ENCODE measurements at places on chromosomes 3 and 15.

DNA sequence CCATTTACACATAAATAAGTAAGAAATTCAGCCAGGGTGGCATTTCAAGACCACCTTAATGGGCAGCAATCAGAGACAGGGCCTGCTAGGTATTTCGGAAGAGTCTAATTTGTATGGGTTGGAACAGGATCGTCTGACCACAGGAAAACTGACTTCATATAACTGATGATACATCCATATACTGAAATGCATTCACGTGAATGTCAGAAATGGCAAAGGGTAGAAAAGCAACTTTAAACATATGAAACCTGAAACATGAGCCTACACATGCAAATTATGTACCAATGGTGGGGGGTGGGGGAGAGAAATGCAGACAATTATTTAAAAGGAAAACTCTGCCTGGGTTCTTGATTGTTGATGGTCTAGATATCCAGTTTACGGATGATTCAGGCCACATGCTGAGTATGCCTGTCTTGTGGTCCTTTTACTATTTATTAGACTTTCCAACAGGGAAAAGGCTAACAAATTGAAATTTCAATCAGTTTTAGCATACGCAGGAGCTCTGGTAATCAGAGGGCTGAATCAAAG, 582.2 kb downstream of the FOXP1 start:
- no peak overlapping the region for H3K4me3 ChIP-seq
- H3K27ac ChIP-seq, result no peak overlapping the region
- peaks cover 2% of the 10 kb centered on the region for H3K4me1 ChIP-seq
- H3K27me3 ChIP-seq, result no peaks in the 10 kb centered on the region
- peaks cover 44% of the 10 kb centered on the region for H3K36me3 ChIP-seq

- H3K27ac ChIP-seq, result no peak overlapping the region
- no peaks in the 10 kb centered on the region for H3K36me3 ChIP-seq
These were observed 21.3 kb downstream of the MINAR1 start for GRCh38 chr15:79453446-79453845.

GRCh38 chr3:70433091-70433490, 120.7 kb upstream of the MDFIC2 start:
- no peak overlapping the region for H3K4me3 ChIP-seq
- H3K27ac ChIP-seq, result no peak overlapping the region
- H3K27me3 ChIP-seq, result no peaks in the 10 kb centered on the region
- no peaks in the 10 kb centered on the region for H3K4me1 ChIP-seq
- H3K36me3 ChIP-seq, result no peaks in the 10 kb centered on the region
- DNase-seq, result no peak

DNA sequence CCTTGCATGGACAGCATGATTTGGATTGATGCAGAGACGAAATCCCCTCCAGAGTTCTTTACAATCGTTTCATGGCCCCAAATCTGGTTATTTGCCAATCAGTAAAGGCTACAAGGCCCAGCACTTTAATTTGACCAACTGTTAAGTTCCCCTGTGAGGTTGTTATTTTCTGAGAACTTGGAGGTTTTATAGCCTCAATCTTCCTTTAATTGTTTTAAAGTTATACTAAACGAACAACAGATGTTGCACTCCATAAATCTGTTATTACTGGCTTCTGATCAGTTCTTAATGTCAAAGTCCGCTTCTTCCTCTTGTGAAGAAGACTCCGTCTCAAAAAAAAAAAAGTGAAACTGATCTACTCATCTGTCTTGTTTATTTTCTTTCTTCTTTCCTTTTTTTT, 30.8 kb downstream of the LARP6 start:
- H3K27ac ChIP-seq, result no peak overlapping the region
- DNase-seq, result no peak
- H3K27me3 ChIP-seq, result no peaks in the 10 kb centered on the region
- no peak overlapping the region for H3K4me3 ChIP-seq

- H3K36me3 ChIP-seq, result peaks cover 19% of the 10 kb centered on the region
These were observed 554.7 kb downstream of the FOXP1 start for GRCh38 chr3:71028802-71029201.

DNA sequence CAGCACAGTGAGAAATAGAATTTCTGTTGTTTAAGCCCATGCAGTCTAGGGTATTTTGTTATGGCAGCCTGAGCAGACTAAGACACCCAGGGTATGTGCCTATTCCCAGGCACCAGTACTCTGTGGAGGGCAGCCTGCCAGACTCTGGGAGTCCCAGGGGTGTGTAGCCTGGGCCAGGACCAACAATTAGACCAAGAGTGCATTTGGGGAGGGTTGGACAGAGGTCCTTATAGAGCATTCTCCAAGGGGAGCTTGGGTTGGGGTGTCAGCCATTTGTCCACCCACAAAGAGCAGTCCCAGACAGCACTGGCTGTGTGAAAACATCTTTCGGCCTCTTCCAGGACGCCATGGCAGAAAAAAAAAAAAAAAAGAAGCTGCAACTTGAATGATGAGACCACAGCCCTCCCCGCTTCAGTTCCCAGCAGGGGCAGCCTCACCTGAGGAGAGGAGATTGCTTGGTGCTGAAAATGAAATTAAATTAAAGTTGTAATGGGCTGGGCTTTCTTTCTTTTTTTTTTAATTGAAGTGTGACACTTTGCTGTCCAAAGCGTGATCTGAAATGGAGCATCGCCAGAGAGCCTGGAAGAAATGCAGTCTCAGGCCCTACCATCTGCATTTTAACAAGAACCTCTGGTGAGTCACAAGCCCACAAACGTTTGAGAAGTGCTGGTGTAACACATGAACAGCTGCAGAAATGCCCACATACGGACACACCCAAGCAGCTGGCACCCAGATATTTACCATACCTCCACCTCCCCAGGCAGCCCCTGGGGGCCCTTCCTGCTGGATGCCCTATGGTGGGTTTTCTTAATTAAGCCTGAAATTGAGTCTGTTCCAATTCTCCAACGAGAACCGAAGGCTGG, 21.3 kb upstream of the CAV3 start:
- no peak overlapping the region for H3K27ac ChIP-seq
- no peak for DNase-seq
- H3K36me3 ChIP-seq, result no peaks in the 10 kb centered on the region
- no peak overlapping the region for H3K4me3 ChIP-seq

DNA sequence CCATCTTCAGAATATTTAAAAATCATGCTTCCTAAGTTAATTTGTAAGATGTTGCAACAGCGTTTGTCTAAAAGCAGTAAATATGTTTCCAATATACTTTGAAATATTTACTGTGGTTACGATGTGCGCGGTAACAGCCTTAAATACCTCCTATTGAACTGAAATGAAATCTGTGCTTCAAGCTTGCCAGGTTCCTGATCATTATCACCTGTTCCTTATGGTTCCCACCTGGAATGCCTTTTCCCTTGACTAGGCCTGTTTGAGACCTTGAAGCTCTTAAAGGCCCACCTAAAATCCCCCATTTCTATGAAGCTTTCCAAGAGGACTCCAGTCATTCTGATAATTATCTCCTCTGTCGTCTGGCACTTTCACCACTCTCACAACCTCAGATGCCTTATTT, 146.7 kb downstream of the NAALADL2 start:
- DNase-seq, result no peak
- no peaks in the 10 kb centered on the region for H3K27me3 ChIP-seq
- no peaks in the 10 kb centered on the region for H3K4me1 ChIP-seq
- H3K4me3 ChIP-seq, result no peak overlapping the region
- H3K27ac ChIP-seq, result no peak overlapping the region

DNA sequence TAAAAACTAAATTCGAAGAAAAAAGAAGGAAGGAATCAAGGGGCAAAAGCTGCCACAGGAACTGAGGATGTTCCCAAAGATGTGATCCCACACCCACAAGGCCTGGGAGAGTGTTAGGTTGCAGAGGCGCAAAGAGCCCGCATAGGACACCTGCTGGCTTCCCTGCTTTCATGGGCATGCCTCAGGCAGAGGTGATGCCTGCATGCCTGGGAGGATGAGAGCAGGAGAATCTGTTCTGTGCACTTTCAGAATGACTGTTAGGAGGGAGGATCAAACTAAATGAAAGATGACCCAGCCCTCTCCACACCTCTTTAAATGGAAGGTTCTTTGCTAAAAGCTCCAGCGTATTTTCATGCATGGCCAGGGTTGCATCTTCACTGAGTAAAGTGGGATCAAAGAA, 162.4 kb downstream of the PLCL2 start:
- DNase-seq, result no peak
- H3K4me3 ChIP-seq, result no peak overlapping the region
- H3K27ac ChIP-seq, result no peak overlapping the region
- no peaks in the 10 kb centered on the region for H3K4me1 ChIP-seq
- H3K36me3 ChIP-seq, result peaks cover 31% of the 10 kb centered on the region

DNA sequence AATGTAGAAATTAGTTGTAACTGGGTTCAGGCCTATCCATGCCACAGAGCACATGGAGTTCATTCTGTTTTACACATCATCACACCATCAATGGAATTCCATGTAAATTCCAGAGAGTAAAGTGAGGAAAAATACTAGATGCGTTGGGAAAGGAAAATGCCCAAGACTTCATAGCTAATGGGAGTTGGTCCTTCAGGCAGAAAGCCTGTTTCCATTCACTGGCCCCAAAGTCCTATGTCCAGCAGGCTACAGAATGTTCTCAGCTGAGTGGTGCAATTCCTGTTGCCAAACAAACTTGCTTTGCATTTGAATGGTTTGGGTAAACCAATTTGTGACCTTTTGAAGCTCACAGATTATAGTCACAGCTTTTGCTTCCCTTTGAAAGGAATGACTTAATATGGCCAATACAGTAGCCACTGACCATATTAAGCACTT, 164.6 kb upstream of the PFN2 start:
- no peaks in the 10 kb centered on the region for H3K27me3 ChIP-seq
- no peaks in the 10 kb centered on the region for H3K36me3 ChIP-seq
- no peak overlapping the region for H3K27ac ChIP-seq
- DNase-seq, result no peak
- H3K4me3 ChIP-seq, result no peak overlapping the region

- no peak overlapping the region for H3K4me3 ChIP-seq
- H3K4me1 ChIP-seq, result no peaks in the 10 kb centered on the region
- no peak for DNase-seq
- no peaks in the 10 kb centered on the region for H3K36me3 ChIP-seq
- H3K27me3 ChIP-seq, result no peaks in the 10 kb centered on the region
These were observed 95.7 kb downstream of the VGLL3 start for GRCh38 chr3:86895202-86895601.

- H3K27ac ChIP-seq, result no peak overlapping the region
- DNase-seq, result no peak
- no peaks in the 10 kb centered on the region for H3K4me1 ChIP-seq
- H3K4me3 ChIP-seq, result no peak overlapping the region
- H3K36me3 ChIP-seq, result no peaks in the 10 kb centered on the region
These were observed 76.6 kb upstream of the CFAP20DC start for GRCh38 chr3:59126446-59126845.

GRCh38 chr15:75025107-75025506, 1.7 kb downstream of the PPCDC start:
- DNase-seq, result no peak
- H3K4me3 ChIP-seq, result no peak overlapping the region
- no peaks in the 10 kb centered on the region for H3K36me3 ChIP-seq
- H3K4me1 ChIP-seq, result peaks cover 14% of the 10 kb centered on the region

- no peak overlapping the region for H3K27ac ChIP-seq
- no peak overlapping the region for H3K4me3 ChIP-seq
- no peaks in the 10 kb centered on the region for H3K4me1 ChIP-seq
- DNase-seq, result no peak
- no peaks in the 10 kb centered on the region for H3K36me3 ChIP-seq
These were observed 9.8 kb upstream of the SNRPN start for GRCh38 chr15:24944954-24945353.

DNA sequence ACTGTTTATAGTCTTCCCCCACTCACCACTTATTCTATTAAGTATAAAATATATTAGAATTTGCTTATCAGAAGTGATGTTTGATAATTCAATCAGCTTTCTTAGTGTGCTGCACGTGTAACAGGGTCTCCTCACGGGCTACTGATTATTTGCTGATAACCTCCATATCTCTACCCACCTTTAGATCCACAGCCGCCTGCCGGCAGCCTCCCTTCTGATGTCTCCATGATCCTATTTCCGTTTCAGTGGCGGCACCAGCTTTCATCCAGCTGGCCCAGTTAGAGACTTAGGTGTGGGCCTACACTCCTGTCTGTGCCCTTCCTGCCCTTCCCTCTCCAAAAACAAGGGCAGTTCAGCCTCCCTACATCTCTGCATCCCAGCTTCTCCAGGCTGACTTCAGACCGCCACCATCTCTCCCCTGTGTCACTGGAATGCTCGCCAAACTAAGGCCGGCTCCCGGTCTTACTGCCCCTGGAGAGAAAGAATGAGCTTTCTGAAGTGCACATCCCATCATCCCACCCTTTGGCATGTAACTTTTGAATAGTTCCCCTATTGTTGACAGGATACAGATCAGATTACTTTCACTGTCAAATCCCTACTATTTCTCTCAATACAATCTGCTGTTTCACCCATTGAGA, 76.6 kb upstream of the PRTG start:
- DNase-seq, result no peak
- H3K27me3 ChIP-seq, result no peaks in the 10 kb centered on the region
- no peak overlapping the region for H3K27ac ChIP-seq
- H3K4me1 ChIP-seq, result no peaks in the 10 kb centered on the region
- no peaks in the 10 kb centered on the region for H3K36me3 ChIP-seq
- H3K4me3 ChIP-seq, result no peak overlapping the region

GRCh38 chr3:196513697-196514349, 1.3 kb downstream of the SMCO1 start:
- no peaks in the 10 kb centered on the region for H3K36me3 ChIP-seq
- no peak overlapping the region for H3K27ac ChIP-seq
- no peaks in the 10 kb centered on the region for H3K4me1 ChIP-seq
- H3K4me3 ChIP-seq, result no peak overlapping the region
- no peaks in the 10 kb centered on the region for H3K27me3 ChIP-seq

- H3K36me3 ChIP-seq, result no peaks in the 10 kb centered on the region
- no peaks in the 10 kb centered on the region for H3K27me3 ChIP-seq
- DNase-seq, result no peak
- H3K4me1 ChIP-seq, result no peaks in the 10 kb centered on the region
These were observed 60.9 kb downstream of the TLNRD1 start for GRCh38 chr15:81061490-81062253.

DNA sequence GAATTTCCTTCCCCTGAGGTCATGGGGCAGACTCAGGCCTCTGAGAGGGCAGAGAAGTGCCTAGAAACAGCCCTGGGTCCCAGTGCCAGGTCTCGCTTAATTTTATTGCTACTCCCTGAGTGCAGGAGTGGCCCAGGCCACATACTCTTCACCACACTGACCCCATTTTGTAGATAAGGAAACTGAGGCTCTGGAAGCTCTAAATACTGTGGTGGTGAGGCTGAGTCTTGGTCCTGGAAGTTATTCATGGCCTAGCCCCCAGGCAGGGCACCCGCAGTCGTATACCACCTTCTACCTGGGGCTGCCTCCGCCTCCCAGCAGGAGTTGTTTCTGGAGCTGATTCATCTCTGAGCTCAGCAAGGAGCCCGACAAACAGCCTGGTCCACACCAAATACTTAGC, 9.8 kb downstream of the ATP2B2 start:
- no peak overlapping the region for H3K4me3 ChIP-seq
- H3K27ac ChIP-seq, result no peak overlapping the region
- H3K36me3 ChIP-seq, result no peaks in the 10 kb centered on the region
- DNase-seq, result no peak
- H3K27me3 ChIP-seq, result no peaks in the 10 kb centered on the region
- no peaks in the 10 kb centered on the region for H3K4me1 ChIP-seq
